ENCODE measurements at places on chromosomes 7 and 10. TPM values are rescaled to one million over a fixed set of nuclear protein-coding genes. Genes with fewer than 3 reads are reported as not detected.
A peak's percentile ranks its signal among the peaks of the same experiment; 100 is the strongest.

The GHRHR gene
- not detected for total RNA-seq

The PLA2G12B gene
- total RNA-seq = not detected

The TMEM176A gene
- 43.7 TPM for total RNA-seq

The INSYN2A gene
- 0.25 TPM for total RNA-seq

The CH25H gene
- 0.74 TPM for total RNA-seq

The HOXA2 gene
- 2.0 TPM for total RNA-seq

GRCh38 chr7:156607332-156608172 is 33.0 kb upstream of the RNF32 start:
- peaks cover 7% of the 10 kb centered on the region for H3K4me1 ChIP-seq
- H3K4me3 ChIP-seq = peak overlapping the region; percentile 36
- H3K36me3 ChIP-seq = no peaks in the 10 kb centered on the region
- H3K27ac ChIP-seq = no peak overlapping the region

DNA sequence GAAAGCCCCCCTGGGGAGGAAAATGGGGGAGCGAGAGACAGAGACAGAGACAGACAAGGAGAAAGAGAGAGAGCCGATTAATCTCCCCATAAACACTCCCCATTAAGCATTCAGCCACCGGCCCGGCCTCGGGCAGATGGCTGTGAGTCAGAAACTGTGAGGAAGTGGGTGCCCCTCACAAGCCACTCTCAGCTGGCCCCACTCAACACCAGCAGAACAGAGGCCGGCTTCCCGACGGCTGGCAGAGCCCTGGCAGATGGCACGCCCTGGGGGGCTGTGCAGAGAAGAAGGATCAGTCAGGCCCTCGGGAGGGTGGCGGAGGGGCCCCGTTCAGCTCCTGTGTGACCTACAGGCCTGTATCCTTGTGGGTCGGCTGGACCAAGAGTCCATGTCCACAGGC is 41.2 kb downstream of the CAMK2B start:
- no peaks in the 10 kb centered on the region for H3K27me3 ChIP-seq
- no peak overlapping the region for H3K27ac ChIP-seq
- no peaks in the 10 kb centered on the region for H3K36me3 ChIP-seq
- DNase-seq = no peak
- no peaks in the 10 kb centered on the region for H3K4me1 ChIP-seq

DNA sequence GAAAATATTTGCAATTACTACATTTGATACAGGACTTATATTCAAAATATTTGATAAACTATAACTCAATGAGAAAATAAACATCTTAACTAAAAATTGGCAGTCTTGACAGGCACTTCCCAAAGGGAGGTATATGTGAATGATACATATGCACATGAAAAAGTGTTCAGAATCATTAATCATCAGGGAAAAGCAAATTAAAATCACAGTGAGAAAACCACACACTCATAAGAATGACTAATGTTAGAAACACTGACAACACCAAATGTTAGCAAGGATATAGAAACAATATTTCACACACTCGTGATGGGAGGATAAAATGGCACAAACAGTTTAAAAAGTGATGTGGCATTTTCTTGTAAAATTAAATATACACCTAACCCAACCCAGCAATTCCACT is 4.1 kb upstream of the VPS26A start:
- no peaks in the 10 kb centered on the region for H3K36me3 ChIP-seq
- H3K27ac ChIP-seq = no peak overlapping the region
- peaks cover 7% of the 10 kb centered on the region for H3K4me1 ChIP-seq
- no peak overlapping the region for H3K4me3 ChIP-seq
- H3K27me3 ChIP-seq = no peaks in the 10 kb centered on the region
- DNase-seq = no peak

- peaks cover 90% of the 10 kb centered on the region for H3K4me1 ChIP-seq
- H3K4me3 ChIP-seq = no peak overlapping the region
Observed at GRCh38 chr10:103616705-103617601, 123.4 kb downstream of the NEURL1 start.

GRCh38 chr7:30997316-30997715 is 33.6 kb downstream of the GHRHR start:
- H3K27me3 ChIP-seq = no peaks in the 10 kb centered on the region
- no peak overlapping the region for H3K27ac ChIP-seq
- H3K36me3 ChIP-seq = no peaks in the 10 kb centered on the region
- no peak overlapping the region for H3K4me3 ChIP-seq
- DNase-seq = no peak

DNA sequence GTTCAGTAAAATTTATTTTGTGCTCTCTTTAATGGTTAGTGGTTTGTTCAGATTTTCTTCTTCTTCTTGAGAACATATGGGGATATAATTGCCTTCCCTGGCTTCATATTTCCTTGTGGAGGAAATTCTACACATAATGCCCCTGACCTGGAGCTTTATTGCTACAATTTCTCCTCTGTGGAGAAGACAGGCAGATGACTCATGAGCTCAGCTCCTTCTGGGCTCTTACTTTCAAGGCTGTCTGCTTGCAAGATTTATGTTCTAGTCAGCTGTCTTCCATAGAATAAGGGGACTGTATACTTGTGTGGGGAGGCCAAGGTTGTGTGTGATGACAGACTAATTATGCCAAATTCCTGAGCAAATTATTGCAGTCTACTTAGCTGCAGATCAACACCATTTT is 1.6 kb downstream of the LRRD1 start:
- DNase-seq = no peak
- peaks cover 6% of the 10 kb centered on the region for H3K4me1 ChIP-seq
- no peak overlapping the region for H3K27ac ChIP-seq
- no peaks in the 10 kb centered on the region for H3K27me3 ChIP-seq

DNA sequence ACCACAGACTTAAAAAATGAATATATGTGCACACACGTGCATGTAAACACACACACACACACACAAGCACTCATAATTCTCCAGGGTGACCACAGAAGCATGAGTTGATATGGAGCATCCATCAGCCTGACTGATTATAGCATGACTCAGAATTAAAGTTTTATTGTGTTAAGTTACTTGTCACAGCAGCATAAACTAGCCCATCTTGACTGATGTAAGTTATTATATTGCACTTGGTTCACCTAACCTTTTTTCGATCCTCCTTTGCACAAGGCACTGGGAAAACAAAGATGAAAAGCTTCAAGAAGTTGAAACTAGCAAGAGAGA is 18.8 kb upstream of the SLC35G1 start:
- no peaks in the 10 kb centered on the region for H3K27me3 ChIP-seq
- H3K4me3 ChIP-seq = no peak overlapping the region
- H3K36me3 ChIP-seq = no peaks in the 10 kb centered on the region
- no peaks in the 10 kb centered on the region for H3K4me1 ChIP-seq

GRCh38 chr7:128437426-128438332 is 18.0 kb upstream of the HILPDA start:
- no peak overlapping the region for H3K27ac ChIP-seq
- H3K36me3 ChIP-seq = no peaks in the 10 kb centered on the region
- H3K27me3 ChIP-seq = no peaks in the 10 kb centered on the region
- H3K4me1 ChIP-seq = no peaks in the 10 kb centered on the region
- no peak overlapping the region for H3K4me3 ChIP-seq
- no peak for DNase-seq

GRCh38 chr7:41694495-41694894 is 8.4 kb downstream of the INHBA start:
- no peak for DNase-seq
- H3K4me3 ChIP-seq = no peak overlapping the region
- H3K27ac ChIP-seq = no peak overlapping the region

- no peak overlapping the region for H3K4me3 ChIP-seq
- DNase-seq = no peak
- H3K27ac ChIP-seq = no peak overlapping the region
- no peaks in the 10 kb centered on the region for H3K27me3 ChIP-seq
- no peaks in the 10 kb centered on the region for H3K36me3 ChIP-seq
Observed at GRCh38 chr10:119693262-119693957, 32.4 kb upstream of the INPP5F start.

DNA sequence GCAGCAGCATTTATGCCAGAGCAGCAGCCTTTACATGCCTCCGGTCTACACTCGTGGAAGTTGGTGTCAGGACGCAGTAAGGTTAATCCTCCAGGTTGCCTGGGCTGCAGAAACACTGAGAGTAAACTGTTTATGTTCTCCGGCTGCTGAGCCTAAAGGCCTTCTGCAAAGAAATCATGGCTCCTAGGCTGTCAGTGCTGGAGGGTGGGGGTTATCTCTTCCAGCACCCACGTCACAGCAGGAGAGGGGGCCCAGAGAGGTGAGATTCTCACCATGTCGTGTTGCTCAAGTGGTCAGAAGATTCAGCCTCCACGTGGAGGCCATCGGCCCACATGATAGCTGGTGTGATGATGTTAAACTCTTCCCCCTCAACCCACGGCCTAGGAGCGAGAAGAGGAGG is 41.2 kb downstream of the COL13A1 start:
- H3K36me3 ChIP-seq = no peaks in the 10 kb centered on the region
- H3K4me1 ChIP-seq = peaks cover 10% of the 10 kb centered on the region
- no peak overlapping the region for H3K4me3 ChIP-seq
- DNase-seq = no peak

DNA sequence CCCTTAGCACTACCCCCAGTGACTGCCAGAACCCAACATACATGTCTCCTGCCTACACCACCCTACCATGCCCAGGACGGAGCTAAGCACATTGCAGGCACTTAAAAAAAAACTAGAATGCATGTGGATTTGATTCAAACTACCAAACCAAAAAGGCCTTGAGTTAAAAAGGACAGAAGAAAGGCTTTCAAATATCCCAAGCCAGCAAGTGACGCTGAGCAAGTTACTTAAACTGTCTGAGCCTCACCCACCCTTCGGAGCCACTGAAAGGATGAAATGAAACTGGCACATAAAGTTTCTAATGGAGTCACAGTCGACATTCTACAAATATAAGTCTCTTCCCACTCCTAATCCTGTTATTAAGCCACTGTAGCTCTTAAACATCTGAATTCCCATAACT is 1.8 kb downstream of the CPXM2 start:
- H3K36me3 ChIP-seq = no peaks in the 10 kb centered on the region
- DNase-seq = no peak
- H3K4me3 ChIP-seq = peak overlapping the region; percentile 48
- H3K27ac ChIP-seq = no peak overlapping the region

All from vagina (tissue), 2 donors.